ENCODE measurements at places on chromosomes 5 and 9.

GRCh38 chr5:15117688-15118087, 246.1 kb upstream of the ANKH start:
- no peak for DNase-seq

GRCh38 chr5:178602752-178603151, 12.6 kb upstream of the COL23A1 start:
- no peak for DNase-seq

DNA sequence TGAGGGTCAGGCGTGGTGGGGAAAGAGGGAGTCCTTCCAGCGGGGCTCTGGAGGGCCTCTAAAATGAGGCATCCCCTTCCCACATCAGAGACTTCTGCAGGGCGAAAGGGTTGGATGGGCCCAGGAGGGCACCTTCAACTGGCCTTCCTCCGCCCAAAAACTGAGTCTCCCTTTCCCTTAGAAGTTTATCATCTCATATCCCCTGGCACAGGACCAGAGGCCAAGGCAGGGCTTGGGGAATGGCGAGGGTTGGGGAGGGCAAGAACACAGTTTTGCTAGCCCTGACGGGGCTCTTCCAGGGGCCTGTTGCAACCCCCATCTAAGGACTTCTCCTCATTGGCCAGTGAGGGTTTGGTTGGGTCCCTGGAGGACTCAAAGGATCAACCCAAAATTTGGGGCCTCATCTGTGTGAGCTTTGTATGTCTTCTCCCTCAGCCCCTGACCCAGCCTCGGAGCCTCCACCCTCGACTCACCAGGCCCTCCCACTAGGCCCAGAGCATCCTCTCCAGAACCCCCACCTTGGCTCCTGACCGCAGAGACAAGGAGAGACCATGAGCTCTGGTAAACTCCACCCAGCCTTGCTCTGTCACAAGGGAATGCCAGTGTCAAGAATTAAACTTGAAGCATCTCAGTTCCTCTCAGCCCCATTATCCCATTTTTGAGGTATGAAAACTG, 24.1 kb downstream of the AQP7 start:
- DNase-seq = no peak

DNA sequence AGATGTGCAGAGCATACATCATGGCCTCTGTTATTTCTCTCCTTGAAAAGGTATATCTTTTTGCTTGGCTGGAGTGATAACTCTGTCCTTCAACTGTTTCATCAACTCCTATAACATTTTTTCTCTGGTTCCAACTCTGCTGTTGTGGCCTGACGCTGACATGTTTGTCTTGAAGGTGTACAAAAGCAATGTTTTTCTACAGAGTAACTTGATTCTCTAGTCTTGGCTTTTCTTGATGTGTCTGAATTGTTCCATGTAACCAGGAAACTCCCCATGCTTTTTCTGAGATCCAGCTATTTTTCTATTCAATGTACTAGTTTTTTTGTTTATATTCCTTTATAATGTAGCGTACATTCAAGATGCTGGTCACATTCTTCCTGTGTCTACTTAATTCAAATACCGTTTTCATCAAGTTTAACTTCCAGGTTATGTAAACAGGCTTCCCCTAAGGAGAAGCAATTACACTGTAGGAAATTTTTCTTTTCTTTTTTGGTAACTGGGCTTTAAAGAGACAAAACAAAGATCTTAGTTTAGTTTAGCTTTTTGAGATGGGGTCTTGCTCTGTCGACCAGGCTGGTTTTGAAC, 6.7 kb upstream of the CPLANE1 start:
- no peak for DNase-seq

- DNase-seq = no peak
Measured at GRCh38 chr5:56069652-56070226, 75.0 kb upstream of the IL6ST start.

DNA sequence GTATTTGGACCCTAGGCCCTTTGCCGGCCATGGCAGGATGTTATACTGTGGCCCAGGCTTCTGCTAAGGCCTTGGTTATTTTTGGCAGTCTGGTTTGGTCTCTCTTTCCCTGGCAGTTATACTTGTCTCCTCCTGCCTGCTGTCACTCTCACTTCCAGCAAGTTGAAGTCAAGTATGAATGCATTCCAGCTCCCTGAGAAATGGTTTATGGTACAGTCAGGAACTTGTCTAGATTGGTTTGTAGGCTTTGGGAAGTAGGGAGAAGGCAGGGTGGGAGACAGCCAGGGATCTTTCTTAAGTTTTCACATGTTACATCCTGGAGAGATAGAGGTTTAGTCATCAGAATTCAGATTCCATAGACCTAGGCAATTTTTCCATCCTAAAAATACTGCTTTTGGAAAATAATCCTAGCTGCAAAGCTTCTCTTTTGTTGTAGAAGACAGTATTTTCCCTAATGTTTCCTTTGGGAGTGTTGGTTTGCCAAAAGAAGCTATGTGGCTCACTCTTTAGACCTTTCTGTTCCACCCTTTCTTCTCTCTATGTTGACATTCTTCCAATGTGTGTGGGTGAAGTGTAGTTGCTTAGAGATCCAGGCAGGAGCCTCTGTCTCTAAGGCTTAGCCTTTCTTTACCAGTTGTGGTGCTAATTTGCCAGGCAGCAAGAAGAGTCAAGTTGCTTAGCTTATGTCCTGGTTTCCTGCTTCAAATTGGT, 2.5 kb upstream of the KDM3B start:
- no peak for DNase-seq

All from muscle of arm (tissue), 14 donors.